ENCODE measurements at places on chromosomes 1 and 21. TPM values are rescaled to one million over a fixed set of nuclear protein-coding genes. Genes with fewer than 3 reads are reported as not detected.

DNA sequence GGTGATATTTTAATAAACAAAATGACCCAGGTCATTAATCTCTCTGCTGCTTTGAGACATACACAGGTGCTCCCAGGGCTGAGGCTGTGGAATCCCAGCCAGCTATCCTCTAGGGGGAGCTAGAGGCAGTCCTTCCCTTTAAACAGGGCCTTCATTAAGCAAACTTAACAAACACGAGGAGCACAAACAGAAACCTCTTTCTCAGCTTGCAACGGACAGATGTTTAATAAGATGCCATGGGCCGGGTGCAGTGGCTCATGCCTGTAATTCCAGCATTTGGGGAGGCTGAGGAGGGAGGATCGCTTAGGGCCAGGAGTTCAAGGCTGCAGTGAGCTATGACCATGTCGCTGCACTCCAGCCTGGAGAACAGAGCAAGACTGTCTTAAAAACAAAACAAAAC, 106.7 kb downstream of the HIVEP3 start:
- DNase-seq, result peak; percentile 35

- no peak for DNase-seq
Observed at GRCh38 chr1:55650444-55650843, 435.3 kb upstream of the USP24 start.

GRCh38 chr1:27601771-27602461, 2.0 kb downstream of the AHDC1 start:
- DNase-seq, result peak; percentile 65

The KRTAP10-4 gene
- total RNA-seq, result not detected

Data from adrenal gland (tissue), 19 donors.